ENCODE measurements at places on chromosomes 6 and 20. TPM values are rescaled to one million over a fixed set of nuclear protein-coding genes. Genes with fewer than 3 reads are reported as not detected.

Gene ADGB
- total RNA-seq = not detected

Gene CFAP61
- not detected for total RNA-seq

Gene C4B
- total RNA-seq = 0.97 TPM

Gene KCNB1
- total RNA-seq = not detected

Gene GJA1
- total RNA-seq = 353 TPM

Gene SRSF12
- 0.19 TPM for total RNA-seq

Gene SRMS
- not detected for total RNA-seq

Gene SMOC2
- not detected for total RNA-seq

Gene CLPSL1
- total RNA-seq = not detected

Gene FOXC1
- 3.2 TPM for total RNA-seq

Gene TINAG
- total RNA-seq = not detected

Gene SLC22A2
- total RNA-seq = not detected

Gene SAMD5
- total RNA-seq = 0.65 TPM

Gene JAG1
- total RNA-seq = 512 TPM

Gene TUBB1
- total RNA-seq = not detected

Gene OPRL1
- total RNA-seq = 5.0 TPM

Gene TRDN
- not detected for total RNA-seq

Gene FRK
- total RNA-seq = under 0.01 TPM

Gene HLA-DOB
- total RNA-seq = not detected

Gene RGS17
- total RNA-seq = 0.65 TPM

Gene BIRC7
- total RNA-seq = not detected

Gene C6orf15
- total RNA-seq = not detected

Gene WASF1
- total RNA-seq = 4.5 TPM

Gene TOX2
- total RNA-seq = 1.7 TPM

Gene MUC22
- total RNA-seq = not detected

Gene SNX3
- total RNA-seq = 193 TPM

Gene EPPIN
- not detected for total RNA-seq

Gene CST2
- total RNA-seq = not detected

Gene DDRGK1
- total RNA-seq = 25.9 TPM

Gene PRL
- total RNA-seq = not detected

Gene PGK2
- total RNA-seq = not detected

Gene CCN6
- total RNA-seq = not detected

Gene FAM184A
- total RNA-seq = 0.38 TPM

Gene PLCB1
- total RNA-seq = 33.4 TPM

Gene SNAP91
- not detected for total RNA-seq

Gene RHAG
- not detected for total RNA-seq

Gene ACOT13
- total RNA-seq = 8.9 TPM

Gene VIP
- 0.16 TPM for total RNA-seq

Gene ESR1
- total RNA-seq = not detected

Gene CCN5
- not detected for total RNA-seq

Gene CALHM6
- total RNA-seq = 1.3 TPM

Gene SYNDIG1
- not detected for total RNA-seq

Gene TRIM15
- not detected for total RNA-seq

Gene HECA
- total RNA-seq = 24.5 TPM

Gene BNIP5
- total RNA-seq = not detected

Gene ZNF391
- 0.50 TPM for total RNA-seq

Gene PEX3
- total RNA-seq = 22.0 TPM

Gene PRRC2A
- total RNA-seq = 56.6 TPM

Gene OOEP
- not detected for total RNA-seq

Gene DEFB124
- total RNA-seq = not detected

Gene ID4
- total RNA-seq = 0.19 TPM

Gene EBF4
- total RNA-seq = under 0.01 TPM

Gene SLC22A16
- total RNA-seq = not detected

Gene LAMA5
- total RNA-seq = 72.9 TPM

Measured in bladder microvascular endothelial cell (primary cell).